ENCODE measurements at places on chromosomes 4 and X.
A peak's percentile ranks its signal among the peaks of the same experiment; 100 is the strongest.

DNA sequence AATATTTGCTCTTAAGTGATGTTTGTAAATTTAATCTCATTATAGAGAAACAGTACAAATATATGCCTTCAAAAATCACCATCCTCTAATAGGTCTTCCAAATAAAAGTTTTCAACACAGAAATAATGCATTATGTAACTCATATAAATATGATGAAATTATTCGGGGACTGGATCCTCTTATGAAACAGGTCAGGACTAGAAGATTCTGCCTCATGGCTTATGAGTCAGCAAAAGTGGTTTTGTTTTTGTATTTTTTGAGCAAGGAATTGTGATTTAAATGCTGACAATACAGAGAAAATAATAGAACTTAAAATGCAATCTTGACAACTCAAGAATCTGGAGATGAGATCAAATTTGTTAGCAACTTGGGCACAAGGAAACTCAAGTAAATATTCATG lies 179.7 kb upstream of the NDP start:
- DNase-seq, result no peak

DNA sequence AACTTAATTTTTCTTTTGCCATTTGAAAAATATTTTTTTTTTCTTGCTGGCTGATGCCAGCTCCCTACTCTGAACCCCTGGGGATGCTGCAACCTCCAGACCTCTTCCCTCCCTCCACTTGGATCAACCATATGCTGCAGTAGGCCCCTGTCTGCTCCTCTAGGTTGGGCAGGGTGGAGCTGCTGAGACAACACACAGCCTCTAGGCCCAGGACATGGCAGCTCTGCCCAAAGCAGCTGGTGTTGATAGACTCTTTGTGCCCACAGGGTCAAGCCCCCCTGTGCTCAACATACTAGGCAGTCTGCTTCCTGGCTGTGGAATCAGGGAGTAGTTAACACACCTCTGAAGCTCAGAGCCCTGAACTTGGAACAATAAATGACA lies 19.9 kb upstream of the CLNK start:
- DNase-seq, result no peak

GRCh38 chrX:46967547-46967946 lies 55.3 kb downstream of the JADE3 start:
- DNase-seq, result no peak

DNA sequence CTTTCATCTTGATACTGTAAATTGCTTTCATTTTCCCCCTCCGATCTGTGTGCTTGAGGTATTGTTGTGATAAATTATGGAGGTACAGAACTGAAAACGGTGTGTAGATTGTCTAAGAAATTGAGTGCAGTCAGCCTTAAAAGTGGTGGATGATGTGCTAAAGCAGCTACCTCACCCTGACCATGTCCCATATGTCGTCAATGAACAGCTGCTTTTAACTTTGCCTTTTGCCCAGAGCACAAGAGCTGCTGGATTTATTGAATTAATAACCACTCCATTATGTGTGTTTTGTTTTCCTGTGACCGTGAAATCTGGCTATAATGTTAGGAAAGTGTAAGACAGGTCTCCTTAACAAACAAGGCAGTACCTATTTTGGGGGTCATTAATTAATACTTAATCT lies 581.9 kb upstream of the PITX2 start:
- DNase-seq, result no peak

DNA sequence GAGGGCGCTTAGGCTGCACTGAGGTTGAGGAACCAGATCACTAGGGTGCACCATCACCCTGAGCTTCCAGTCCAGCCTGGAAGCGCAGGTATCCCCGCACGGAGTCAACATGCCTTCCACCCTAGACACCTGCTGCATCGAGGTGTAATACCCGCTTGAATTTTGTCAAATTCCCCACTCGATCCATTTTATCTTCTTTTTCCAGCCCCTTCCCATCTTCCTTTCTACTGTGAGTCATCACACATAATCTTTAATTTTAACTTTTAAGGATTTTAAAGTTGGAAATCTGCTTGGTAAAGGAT lies 821 bp downstream of the PLK4 start:
- DNase-seq, result no peak

DNA sequence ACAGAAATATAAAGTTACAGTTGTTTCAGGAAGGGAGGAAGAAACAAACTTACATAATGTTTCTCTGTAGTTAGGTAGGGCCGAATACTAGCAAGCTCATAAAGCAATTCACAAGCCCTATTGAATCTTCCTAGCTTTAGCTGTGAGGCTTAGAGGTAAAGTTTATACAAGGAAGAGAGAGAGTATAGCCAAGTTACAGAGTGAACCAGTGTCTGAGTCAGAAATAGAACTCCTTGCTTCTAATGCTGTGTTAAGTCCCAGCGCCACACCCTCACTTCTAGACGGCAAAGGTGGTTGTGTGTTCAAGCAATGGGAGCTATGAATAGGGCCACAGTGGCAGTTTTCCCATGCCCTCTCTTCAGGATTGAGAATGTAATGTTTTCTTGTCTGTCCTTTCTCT lies 6.1 kb downstream of the LPAR4 start:
- no peak for DNase-seq

DNA sequence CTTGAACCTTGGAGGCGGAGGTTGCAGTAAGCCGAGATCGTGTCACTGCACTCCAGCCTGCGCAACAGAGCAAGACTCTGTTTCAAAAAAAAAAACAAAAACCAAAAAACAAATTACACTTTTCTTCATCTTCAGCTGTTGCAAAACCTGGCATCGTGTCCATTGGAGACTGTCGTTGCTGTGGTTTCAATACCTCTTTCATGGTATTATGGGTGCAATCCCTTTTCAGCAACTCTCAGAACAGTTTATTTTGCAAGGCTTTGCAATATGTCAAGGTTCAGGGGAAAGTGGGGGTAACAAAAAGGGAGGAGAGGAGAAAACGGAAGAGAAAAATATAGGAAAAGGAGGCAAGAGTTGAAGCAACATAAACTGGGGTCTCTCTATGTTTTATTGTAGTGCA lies 40.8 kb downstream of the ARSD start:
- DNase-seq, result no peak

DNA sequence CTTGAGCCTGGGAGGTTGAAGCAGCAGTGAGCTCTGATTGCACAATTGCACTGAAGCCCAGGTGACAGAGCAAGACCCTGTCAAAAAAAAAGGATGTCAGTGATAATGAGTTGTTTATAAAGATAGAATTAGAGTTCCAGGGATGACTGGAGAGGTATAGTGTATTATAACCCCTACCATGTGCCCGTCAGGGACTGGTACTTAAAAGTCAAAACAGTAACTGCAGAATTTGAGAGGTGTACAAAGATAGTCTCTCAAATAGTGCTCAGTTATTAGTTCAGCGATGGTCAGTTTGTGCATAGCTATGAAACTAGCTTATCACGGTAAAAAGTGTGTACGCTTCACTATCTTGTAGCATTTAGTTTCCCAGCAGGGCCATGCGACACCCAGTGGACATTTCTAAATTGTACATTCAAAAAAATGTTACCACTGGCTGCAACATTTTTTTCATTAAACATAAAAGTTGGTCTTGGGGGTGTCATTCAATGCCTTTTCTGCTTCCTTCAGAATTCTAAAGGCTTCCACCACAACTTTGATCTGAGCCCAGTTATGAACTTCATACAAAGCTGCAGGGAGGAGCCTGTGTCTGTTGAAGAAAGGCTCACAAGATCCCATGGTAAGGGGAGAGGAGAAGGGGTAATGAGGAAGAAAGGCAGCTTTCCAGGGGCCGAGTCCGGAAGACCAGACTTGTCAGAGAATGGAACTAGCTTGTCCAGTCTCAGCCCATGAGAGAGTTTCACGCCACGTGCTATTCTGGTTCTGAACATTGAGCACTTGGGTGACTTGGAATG lies 9.2 kb upstream of the GYG2 start:
- DNase-seq, result no peak

DNA sequence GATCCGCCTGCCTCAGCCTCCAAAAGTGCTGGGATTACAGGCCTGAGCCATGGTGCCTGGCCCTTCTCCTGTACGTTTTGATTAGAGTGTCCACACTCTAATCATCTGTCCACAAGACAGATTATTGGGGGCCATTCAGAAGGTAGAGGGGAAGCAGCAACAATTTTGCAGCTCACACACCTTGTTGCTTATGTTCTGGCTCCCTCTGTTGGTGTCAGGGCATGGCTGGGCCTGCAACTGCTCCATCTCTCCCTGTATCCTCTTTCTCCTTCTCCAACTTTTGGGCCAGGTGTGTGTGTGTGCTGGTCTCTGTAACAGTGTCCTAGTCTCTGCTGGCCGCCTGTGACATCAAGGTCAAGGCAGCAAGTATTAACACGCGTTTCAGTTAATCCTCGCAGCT lies 125.5 kb upstream of the MBNL3 start:
- DNase-seq, result peak; percentile 23

- peak; percentile 41 for DNase-seq
These were observed 60.8 kb downstream of the REPS2 start for GRCh38 chrX:17007134-17007768.

DNA sequence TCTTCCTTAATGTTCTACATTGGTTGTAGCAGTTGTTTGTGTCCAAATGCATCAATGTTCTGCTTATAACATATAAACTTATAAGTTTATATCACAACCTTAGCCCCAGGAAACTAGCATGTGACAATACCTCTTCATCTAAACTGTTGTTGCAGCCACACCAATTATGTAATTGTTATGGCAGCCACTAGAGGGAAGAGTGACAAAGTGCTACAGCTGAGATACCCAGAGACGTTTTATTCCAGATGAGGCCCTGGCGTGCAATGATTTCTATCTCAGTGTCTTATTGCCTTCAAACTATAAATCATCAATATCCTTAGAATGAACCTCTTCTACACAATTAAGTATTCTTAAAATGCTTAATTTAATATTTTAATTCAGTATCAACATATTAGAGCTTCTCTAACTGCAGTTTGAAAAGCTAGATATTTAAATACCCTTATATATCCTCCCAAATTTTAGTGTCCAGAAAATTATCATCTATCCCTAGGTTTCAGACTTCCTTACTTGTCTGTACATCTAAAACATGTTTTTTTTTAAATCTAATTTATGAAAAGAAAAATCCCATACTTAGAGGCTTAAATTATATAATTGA lies 171.6 kb downstream of the PCDH10 start:
- DNase-seq, result peak; percentile 62

DNA sequence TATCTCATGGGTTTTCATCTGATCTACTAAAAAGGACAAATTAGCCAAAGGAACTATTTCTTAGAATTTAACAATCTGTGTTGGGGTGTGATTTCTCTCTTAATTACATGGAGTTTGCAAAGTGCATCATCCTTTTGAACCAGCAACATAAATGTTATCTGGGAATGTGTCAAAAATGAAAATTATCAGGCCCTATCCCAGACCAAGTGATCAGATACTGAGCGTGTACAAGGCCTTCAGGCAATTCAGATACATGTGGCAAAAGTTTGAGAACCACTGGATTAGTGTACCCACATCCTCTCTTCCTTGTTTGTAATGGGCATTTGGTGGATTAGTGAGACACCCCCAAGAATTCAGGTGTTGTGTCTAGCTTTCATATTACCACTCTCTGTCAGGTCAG lies 3.8 kb downstream of the SH3D19 start:
- DNase-seq, result no peak

- no peak for DNase-seq
These were observed 33.3 kb downstream of the ADRA2C start for GRCh38 chr4:3799496-3799895.

DNA sequence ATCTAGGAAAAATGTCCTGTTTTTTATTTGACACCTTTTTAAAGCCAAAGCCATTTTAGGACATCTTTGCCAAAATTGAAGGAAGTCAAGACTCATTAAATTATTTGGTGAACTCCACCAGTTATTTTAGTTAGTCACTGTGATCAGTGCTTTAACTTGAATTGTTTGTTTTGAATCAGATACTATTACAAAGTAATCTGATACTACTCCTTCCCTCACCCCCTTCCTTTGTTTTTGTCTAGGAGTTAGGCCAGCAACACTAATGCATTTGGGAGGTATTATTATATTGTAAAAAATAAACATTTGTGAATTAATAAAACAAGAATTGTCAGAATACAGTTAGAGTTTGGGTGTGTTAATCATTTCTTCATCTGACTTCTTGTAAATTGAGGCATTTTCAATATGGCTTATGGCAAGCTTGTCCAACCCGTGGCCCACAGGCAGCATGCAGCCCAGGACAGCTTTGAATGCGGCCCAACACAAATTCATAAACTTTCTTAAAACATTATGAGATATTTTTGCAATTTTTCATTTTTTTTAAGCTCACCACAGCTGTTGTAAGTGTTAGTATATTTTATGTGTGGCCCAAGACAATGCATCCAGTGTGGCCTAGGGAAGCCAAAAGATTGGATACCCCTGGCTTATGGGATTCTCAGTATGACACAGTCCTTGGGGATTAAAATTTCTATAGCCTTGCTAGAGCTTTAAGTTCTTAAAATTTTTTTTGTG lies 182.2 kb downstream of the BMPR1B start:
- no peak for DNase-seq

- peak; percentile 74 for DNase-seq
These were observed 210.7 kb downstream of the MAML3 start for GRCh38 chr4:139943277-139943676.

GRCh38 chrX:102138064-102138463 lies 4.2 kb downstream of the TCEAL6 start:
- DNase-seq, result no peak

DNA sequence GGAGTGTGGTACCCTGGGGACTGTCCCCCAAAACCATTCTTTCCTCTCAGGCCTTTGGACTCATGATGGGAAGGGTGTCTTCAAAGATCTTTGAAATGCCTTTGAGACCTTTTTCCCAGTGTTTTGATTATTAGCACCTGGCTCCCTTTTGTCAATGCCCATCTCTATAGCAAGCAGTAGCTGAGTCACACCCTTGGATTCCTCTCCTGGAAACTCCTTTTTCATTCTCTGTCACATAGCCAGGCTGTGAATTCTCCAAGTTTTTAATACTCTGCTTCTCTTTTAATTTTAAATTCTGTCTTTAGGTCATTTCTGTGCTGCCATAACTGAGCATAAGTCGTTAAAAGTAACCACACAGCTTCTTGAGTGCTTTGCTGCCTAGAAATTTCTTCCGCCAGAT lies 29.7 kb downstream of the IL21 start:
- no peak for DNase-seq

DNA sequence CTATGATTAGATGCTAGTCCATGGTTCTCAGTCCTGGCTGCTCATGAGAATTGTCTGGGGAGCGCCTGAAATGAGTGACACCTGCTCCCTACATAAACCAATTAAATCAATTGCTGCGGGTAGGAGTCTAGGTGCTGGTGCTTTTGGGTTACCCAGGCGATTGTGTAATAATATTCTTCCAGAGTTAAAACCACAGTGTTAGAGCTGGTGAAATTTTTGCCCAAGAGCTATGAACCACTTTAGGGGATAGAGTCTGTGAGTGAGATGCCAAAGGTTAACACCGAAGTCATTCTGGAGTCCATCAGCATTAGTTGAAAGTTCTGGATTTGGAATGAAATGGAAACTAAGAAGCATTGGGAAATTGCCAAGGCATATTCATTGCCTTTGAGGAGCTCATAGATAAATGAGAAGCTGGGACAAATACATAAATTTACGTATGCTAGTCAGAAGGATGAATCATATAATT lies 15.3 kb downstream of the PDK3 start:
- DNase-seq, result no peak

GRCh38 chrX:112814496-112814895 lies 26.1 kb downstream of the AMOT start:
- DNase-seq, result peak; percentile 6
